ENCODE measurements at places on chromosomes 12 and 14. TPM values are rescaled to one million over a fixed set of nuclear protein-coding genes. Genes with fewer than 3 reads are reported as not detected.
A peak's percentile ranks its signal among the peaks of the same experiment; 100 is the strongest.

DNA sequence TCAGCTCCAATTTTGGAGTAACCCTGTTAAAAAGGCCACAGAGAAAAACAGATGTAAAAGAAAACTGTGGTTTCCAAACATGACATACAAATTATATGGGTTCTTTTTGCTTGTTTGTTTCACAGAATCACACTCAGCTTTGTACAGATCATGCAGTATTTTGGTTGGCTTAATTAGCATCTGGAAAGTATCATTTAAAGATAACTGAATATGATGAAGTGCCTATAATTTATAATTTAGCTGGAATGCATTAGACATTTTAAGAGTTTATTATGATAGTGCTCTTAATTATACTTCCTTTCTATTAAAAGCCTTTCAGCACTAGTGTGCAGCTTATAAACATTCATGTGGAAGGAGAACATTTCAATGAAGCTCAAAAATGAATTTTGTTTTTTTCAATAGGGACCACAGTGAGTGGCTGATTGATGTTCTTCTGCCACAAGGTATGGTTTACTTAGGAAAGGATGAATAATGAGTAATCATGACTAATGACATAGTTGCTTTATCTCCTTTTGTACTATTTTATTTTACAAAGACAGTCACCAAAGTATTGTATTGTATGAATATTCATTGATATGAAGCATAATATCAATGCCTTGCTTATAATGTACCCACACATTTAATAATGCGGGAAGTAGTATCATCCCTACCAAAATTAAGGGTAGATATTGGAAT lies 98.3 kb downstream of the UNC79 start:
- H3K27me3 ChIP-seq: no peaks in the 10 kb centered on the region
- no peak overlapping the region for H3K4me3 ChIP-seq
- H3K27ac ChIP-seq: no peak overlapping the region
- no peaks in the 10 kb centered on the region for H3K36me3 ChIP-seq
- no peaks in the 10 kb centered on the region for H3K4me1 ChIP-seq

DNA sequence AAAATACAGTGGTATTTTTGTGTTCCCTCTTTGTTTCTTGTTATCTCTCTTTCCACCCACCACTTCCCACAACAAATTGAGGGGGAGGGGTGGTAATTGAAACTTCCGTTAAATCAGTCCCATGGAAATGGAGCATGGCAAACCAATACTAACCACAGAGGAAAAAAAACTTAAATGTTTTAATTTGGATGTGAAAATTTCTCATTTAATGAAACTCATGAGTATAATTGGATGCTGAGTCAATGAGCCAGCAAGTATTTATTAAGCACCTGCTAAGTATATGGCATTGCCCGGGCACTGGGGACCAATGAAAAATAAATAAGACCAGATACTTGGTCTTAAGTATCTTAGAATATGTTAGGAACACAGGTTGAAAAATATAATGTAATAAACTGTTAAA lies 147.5 kb downstream of the KCNH5 start:
- H3K4me1 ChIP-seq: no peaks in the 10 kb centered on the region
- no peaks in the 10 kb centered on the region for H3K27me3 ChIP-seq
- no peak overlapping the region for H3K4me3 ChIP-seq
- no peaks in the 10 kb centered on the region for H3K36me3 ChIP-seq

DNA sequence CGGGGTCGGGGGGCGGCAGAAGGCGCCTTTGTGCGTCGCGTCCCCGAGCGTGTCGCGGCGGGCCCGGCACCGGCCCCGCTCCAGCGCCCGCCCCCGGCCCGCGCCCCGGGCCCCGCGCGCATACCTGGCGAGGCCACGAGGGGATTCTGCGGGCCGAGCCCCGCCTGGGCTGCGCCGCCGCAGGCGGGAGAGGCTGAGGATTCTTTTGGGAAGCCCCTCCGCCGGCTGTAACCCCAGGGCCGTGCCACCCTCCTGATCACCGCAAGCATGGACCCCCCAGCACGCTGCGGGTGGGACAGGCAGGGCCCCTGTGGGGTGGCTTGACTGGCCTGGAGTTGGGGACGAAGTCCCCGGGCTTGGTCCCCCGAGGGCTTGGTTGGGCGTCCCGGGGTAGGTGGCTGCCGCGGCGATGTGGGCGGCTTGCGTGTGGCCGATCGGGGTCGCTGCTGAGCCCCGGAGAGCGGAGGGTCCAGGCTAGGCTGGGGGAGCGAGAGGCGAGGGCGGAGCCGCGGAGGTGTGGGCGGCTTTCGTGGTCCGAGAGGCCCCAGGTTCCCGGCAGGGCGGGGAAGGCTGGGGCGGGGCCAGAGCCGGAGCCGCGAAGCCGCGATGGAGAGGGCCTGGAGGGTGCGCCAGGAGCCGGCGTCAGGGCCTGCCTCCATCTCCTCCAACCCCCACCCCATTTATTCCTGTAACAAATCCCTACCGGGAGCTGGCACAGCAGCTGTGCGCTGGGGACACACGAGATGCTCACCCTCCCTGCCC lies 28.4 kb upstream of the GPR132 start:
- no peaks in the 10 kb centered on the region for H3K27me3 ChIP-seq
- peak overlapping the region; percentile 96 for H3K27ac ChIP-seq
- peak overlapping the region; percentile 63 for H3K4me3 ChIP-seq
- H3K36me3 ChIP-seq: no peaks in the 10 kb centered on the region

- H3K4me3 ChIP-seq: no peak overlapping the region
- peak overlapping the region; percentile 84 for H3K27ac ChIP-seq
- H3K27me3 ChIP-seq: no peaks in the 10 kb centered on the region
- peaks cover 34% of the 10 kb centered on the region for H3K4me1 ChIP-seq
- peak; percentile 94 for DNase-seq
Measured at GRCh38 chr12:52280319-52280795, 5.9 kb downstream of the KRT86 start.

GRCh38 chr12:126139355-126139754 lies 1074.1 kb downstream of the AACS start:
- no peak overlapping the region for H3K4me3 ChIP-seq
- no peak overlapping the region for H3K27ac ChIP-seq
- H3K36me3 ChIP-seq: no peaks in the 10 kb centered on the region
- no peaks in the 10 kb centered on the region for H3K27me3 ChIP-seq

DNA sequence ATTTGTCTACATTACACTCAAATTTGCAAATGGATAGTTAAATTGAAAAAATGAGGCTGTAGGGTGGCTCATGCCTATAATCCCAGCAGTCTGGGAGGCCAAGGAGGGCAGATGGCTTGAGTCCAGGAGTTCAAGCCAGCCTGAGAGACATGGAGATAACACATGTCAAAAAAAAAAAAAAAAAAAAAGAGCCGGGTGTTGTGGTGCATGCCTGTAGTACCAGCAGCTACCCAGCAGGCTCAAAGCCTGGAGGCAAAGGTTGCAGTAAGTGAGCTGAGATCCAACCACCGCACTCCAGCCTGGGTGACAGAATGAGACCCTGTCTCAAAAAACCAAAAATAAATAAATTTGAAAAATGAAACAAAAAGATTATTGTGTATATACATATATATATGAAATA lies 119.9 kb upstream of the MGAT4C start:
- H3K27me3 ChIP-seq: no peaks in the 10 kb centered on the region
- no peaks in the 10 kb centered on the region for H3K4me1 ChIP-seq
- no peak overlapping the region for H3K27ac ChIP-seq
- DNase-seq: no peak

DNA sequence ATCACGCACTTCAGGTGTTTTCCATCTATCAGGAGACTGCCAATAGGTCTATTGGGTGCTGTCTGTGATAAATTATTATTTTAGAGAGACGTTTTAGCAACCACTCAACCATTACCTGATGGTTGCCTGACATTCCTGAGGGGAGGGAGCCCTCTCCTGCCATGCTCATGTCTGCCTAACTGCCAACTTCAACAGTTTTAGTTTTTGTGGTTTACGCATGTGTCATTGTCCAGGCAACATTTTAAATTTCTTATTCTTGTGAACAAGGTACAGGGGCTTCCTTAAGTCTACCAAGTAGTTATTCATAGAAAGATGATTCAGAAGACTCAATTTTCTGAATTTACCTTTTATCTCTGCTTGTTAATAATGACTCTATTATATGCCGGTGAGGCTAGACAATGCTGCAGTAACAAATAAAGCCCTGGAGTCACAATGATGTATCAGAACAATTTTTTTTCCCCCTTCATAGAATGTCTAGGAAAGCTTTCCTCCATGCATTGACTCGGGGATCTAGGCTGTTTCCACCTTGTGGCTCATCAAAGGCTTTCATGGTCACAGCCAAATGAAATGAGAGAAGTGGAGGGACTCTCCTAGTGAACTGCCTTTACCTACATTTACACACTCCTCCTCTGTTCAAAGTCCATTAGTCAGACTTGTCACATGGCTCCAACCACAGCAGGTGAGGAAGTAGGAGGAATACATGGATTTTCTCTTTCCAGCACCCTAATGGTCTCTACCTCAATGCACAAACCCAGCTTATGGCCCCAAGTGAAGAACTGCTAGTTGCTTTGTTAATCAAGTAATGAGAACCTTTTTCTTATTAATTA lies 225.8 kb downstream of the CRADD start:
- H3K36me3 ChIP-seq: no peaks in the 10 kb centered on the region
- no peaks in the 10 kb centered on the region for H3K27me3 ChIP-seq
- no peak for DNase-seq
- H3K27ac ChIP-seq: no peak overlapping the region
- no peak overlapping the region for H3K4me3 ChIP-seq
- H3K4me1 ChIP-seq: no peaks in the 10 kb centered on the region

Gene TMEM253
- total RNA-seq: not detected

Gene ZNF268
- 21.9 TPM for total RNA-seq

Gene PRICKLE1
- 12.4 TPM for total RNA-seq

All from sigmoid colon (tissue), 7 donors.